ENCODE measurements at places on chromosomes 3 and 15. TPM values are rescaled to one million over a fixed set of nuclear protein-coding genes. Genes with fewer than 3 reads are reported as not detected.

GRCh38 chr3:30728143-30728542 is 121.7 kb downstream of the TGFBR2 start:
- DNase-seq: no peak

LRRC31 gene
- total RNA-seq: not detected

- no peak for DNase-seq
Measured at GRCh38 chr3:47578119-47578632, 489 bp downstream of the CSPG5 start.

DNA sequence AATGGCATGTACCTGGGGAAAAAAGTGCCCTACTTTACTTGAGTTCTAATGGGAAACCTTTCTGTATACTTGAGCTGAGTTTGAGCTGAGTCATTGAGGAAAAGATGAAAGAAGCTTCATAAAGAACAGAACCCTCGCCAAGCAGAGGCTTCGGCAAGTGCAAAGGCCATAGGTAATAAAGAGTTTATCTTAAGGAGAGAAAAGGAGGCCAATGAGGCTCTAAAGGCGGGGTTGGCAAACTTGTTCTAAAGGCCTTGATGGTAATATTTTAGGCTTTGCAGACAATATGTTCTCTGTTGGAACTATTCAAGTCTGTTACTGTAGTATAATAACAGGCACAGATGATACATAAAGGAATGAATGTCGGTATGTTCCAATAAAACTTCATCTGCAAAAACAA is 17.6 kb upstream of the TRAT1 start:
- DNase-seq: no peak

- peak; percentile 45 for DNase-seq
Measured at GRCh38 chr3:139519998-139520737, 19.4 kb downstream of the RBP1 start.

DNA sequence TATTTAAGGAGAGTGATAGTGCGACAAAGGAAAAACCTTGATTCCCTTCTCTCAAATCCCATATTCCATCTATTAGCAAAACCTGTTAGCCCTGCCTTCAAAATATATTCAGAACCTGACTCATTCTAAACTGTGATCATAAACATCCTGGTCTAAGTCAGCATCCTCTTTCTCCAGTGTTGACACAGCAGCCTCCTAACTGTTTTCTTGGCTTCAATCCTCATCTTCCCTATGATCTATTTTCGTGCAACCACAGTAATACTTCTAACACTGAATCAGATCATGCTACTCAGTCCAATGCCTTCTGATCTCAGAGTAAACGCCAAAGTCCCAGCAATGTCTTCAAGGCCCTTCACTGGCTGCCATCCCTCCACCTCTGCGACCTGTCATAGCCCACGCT is 785.1 kb downstream of the EDEM1 start:
- DNase-seq: no peak

GRCh38 chr3:188152660-188153436 is 1.1 kb upstream of the LPP start:
- peak; percentile 77 for DNase-seq

- no peak for DNase-seq
Measured at GRCh38 chr3:39982665-39983357, 173.4 kb downstream of the MYRIP start.

GRCh38 chr15:92561754-92562153 is 93.8 kb downstream of the FAM174B start:
- DNase-seq: no peak

DNA sequence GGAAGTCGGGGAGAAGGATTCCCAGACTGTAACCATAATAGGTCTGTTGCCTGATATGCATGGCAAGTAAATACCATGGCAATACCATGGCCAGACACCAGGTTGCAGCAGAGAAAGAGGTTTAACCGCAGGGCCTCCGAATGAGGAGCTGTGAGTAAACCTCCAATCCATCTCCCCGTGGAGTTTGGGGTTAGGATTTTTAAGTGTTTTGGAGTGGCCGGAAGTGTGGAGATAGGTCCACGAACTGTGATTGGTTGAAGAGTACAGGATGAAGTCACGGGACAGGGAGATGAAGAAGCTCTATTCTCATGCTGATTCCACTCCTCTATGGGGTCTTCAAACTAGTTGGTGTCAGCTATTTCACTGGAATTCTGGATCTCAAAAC is 127.9 kb downstream of the ST8SIA2 start:
- peak; percentile 77 for DNase-seq

DNA sequence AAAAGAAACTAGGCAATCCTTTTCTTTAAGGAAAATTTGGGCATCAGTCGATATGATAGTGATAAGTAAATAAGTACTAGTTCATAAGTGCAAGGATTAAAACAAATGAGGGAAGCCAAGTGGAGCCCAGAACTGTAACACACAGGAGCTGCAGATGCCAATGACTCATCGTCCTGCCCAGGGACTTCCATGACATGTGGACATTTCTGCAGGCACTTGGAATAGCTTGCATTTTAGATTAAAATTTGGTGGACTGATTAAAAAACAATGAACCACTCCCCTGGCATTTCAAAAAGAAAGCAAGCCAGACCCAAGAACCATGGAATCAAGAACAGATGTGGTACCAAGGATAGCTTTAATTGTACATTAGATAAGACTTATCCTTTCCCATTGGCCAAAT is 2.9 kb downstream of the SAMD7 start:
- peak; percentile 42 for DNase-seq

- no peak for DNase-seq
Measured at GRCh38 chr3:135964160-135964955, 1.2 kb upstream of the PPP2R3A start.

FBXW12 gene
- total RNA-seq: not detected

DNA sequence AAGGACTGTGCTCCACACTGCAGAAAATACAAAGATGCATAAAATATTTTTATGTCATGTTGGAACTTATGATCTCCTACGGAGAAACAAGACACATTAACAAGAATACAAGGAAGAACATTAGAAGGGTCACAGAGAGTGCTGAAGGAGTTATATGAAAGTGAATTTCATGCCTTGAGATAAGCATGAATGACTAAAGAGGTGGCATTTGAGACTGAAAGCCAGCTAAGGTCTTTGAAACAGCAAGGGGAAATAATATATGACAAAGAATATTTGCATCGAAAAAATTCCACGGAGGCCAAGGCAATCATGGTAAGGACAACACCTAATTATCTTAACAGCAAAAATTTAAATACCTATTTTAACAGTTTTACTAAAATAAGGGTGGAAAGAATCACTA is 12.5 kb downstream of the GSK3B start:
- no peak for DNase-seq

CCDC54 gene
- total RNA-seq: not detected

ECE2 gene
- total RNA-seq: not detected

HACL1 gene
- 19.6 TPM for total RNA-seq

GRCh38 chr3:185215873-185216606 is 37.8 kb downstream of the EHHADH start:
- peak; percentile 33 for DNase-seq

SNX22 gene
- 0.16 TPM for total RNA-seq

GRCh38 chr3:41460736-41461135 is 261.4 kb downstream of the CTNNB1 start:
- DNase-seq: no peak

DNA sequence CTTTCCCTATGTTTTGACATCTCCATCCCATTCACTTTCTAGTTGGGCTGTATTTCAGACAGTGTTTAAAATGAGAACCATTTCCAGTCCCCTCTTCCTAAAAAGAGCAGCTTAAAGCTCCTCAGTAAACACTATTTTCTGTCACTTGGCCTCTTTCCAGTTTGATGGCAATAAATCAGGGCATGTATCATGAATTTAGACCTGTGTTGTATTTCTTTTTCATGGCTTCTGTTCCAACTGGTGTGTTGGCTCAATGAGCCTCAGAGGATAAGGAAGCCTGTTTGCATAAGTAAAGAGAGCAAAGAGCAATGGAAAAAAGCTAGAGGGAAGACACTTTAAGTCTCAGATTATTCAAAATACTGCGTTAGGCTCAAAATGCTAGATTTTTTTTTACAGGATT is 7.2 kb downstream of the CCDC80 start:
- no peak for DNase-seq

MUC13 gene
- total RNA-seq: not detected

- DNase-seq: peak; percentile 35
Measured at GRCh38 chr3:47664519-47664918, 85.9 kb upstream of the CSPG5 start.

- DNase-seq: peak; percentile 50
Measured at GRCh38 chr15:40064231-40064894, 25.4 kb upstream of the SRP14 start.

DNA sequence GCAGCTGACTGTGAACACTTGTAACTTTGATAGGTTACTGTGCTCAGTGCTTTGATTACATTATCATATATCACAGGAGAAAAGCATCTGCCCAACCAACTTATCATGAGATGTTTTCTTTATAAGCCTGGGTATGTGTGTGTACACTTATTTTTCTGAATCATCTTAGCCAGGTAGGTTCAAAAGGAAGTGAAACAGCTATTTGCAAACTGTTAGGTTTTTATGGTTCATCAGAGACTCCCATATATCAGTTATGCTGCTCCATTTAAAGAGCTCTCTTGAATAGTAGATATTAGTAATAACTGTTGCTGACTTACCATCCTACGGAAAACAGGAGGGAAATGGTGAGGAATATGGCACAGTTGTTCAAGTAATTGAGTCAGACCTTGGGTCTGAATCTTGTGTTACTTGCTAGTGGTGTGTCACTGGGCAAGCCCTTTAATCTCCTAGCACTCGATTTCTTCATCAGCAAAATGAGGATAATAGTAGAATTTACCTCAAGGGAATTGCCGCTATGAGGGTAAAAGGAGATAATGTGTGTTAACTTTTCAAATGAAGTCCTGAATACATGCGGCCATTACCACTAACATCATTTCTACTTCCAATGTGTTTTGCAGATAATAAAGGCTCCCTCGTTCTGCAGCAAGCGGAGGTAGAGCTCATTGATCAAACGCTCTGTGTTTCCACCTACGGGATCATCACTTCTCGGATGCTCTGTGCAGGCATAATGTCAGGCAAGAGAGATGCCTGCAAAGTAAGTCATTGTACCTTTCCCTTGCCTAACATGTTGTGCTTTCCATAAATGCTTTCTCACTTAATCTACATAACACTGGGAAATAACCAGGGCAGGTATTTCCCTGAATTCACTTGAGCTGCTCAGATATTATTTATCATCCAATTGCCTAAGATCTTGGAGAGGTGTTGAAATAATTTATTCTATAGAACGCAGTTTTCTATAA is 7.8 kb upstream of the C3orf52 start:
- DNase-seq: no peak

GRCh38 chr3:24936574-24936973 is 441.9 kb upstream of the THRB start:
- DNase-seq: no peak

DNA sequence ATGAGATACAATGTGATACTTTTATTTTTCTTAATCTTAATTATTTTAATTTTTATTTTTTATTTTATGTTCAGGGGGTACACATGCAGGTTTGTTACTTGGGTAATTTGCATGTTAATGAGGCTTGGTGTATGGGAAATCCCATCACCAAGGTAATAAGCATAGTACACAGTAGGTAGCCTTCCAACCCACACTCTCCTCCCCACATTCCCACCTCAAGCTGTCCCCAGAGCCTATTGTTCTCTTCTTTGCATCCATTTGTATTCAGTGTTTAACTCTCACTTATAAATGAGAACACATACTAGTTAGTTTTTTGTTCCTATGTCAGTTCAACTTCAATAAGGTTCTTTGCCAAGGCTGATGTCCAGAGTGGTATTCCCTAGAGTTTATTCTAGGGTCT is 1375.4 kb downstream of the NSUN3 start:
- DNase-seq: no peak

GRCh38 chr15:67103869-67104268 is 38.5 kb downstream of the SMAD3 start:
- DNase-seq: no peak

CYP8B1 gene
- not detected for total RNA-seq

DNA sequence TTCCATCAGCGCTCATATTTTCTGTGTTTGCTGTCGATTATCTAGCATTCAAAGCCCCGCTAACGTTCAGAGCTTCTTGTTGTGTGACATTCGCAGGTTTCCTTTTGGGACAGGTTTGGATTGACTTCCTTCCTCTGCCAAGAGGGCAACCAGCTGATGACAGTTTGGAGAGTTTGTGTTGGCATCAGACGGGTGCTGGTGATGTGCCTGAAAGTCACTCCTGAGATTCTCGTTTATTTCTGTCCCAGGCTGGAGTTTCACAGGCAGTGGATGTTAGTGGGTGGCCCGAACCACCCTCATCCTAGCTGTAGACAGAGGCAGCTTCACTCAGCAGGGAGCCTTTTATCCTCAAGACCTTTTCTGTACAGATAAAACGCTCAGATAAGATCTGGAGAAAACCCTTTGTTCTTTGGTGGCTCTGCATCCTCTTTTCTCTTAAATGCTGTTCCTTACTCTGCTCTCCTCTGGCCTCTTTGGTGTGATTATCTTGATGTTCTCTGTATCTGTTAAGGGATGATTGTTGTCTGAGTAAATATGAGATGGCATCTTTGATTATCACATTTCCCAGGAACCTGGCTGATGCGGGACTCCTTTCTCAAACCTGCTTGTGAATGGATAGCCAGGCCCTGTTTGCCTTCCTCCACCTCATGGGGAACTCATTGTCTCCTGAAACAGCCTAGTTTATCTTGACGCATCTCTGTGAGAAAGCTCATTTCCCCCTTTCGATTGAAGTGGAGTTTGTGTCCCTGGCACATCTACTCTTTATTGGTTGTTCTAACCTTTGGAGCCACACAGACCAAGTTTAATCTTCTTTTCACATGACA is 35.9 kb downstream of the CGNL1 start:
- no peak for DNase-seq

ATP13A5 gene
- not detected for total RNA-seq

GRCh38 chr3:8550611-8551010 is 49.0 kb downstream of the LMCD1 start:
- no peak for DNase-seq

GRCh38 chr15:91400481-91400880 is 300.4 kb downstream of the SV2B start:
- DNase-seq: no peak

GRCh38 chr3:130276203-130276803 is 69.2 kb upstream of the COL6A5 start:
- peak; percentile 66 for DNase-seq

SCN11A gene
- 0.05 TPM for total RNA-seq

GRCh38 chr3:197430934-197431333 is 124.8 kb downstream of the BDH1 start:
- no peak for DNase-seq

DNA sequence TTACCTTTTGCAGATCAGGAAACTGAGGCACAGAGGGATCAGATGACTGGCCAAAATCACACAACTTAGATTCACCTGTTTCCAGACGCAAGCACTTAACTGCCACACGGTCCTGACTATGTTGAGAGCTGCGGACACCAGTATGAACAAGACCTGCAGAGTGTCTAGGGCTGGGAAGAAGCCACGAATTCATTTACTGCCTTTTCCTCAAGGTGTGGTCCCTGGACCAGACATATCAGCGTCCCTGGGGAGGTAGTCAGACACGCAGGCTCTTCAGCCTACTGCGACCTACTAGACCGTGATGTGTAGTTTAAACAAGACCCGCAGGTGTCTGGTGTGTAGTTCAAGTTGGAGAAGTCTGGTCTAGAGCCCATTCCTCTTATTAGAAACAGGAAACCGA is 541 bp upstream of the SLC6A11 start:
- DNase-seq: no peak

ADAMTSL3 gene
- total RNA-seq: 1.2 TPM

Measured in MCF 10A (cell line).